T-helper 2 cell (primary cell): ENCODE measurements at places on chromosomes 2 and 18.

GRCh38 chr2:113202305-113203216, 28.8 kb downstream of the PSD4 start:
- DNase-seq = no peak

DNA sequence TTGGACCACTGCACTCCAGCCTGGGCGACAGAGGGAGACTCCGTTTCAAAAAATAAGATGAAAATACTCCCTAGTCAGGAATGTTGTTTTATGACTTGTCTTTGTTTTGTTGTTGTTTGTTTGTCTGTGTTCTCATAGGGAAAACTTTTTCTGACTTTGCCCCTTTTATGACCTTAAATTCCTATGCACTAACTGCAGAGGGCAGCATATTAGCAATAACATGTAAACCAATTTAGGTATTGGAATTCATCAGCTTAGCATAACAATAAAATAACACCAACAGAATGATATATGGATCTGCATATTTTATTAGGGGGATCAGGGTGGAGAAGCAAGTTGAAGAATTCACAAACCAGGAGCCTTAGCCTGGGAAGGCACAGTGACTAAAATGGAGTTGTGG, 631.5 kb downstream of the SUCLG1 start:
- DNase-seq = no peak

DNA sequence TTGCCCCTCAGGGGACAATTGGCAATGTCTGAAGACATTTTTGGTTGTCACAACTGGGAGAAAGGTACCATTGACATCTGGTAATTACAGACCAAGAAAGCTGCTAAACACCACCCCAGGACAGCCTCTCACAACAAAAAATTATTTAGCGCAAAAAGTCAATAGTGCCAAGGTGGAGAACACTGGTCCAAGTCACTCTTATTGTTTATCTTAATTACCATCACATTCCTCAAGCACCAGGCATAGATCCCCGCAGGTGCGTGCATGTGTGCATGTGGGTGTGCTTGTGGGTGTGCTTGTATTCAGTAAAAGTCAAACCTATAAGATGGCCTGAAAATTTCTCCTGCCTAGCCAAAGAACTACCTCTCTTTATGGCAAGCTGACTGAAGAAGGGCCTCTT, 74.9 kb upstream of the WDR75 start:
- DNase-seq = no peak

DNA sequence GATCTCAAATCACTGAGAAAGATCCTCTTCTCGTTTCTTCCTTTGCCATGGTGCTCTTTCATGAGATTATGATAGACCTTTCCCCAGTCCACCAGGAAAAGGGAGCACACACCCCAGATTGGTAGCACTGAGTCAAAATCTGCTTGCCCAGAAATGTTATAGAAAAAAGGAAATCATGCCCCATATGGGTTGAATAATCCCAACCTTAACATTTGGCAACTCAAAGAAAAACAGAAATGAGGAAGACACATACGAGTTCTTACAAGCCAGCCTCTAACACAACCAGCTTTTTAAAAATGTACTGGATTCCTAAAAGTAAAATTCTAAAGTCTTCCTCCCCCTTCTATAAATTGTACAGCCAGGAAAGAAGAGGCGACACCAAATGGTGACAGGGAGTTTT, 103.0 kb downstream of the ANKRD44 start:
- DNase-seq = no peak

GRCh38 chr2:44522846-44523245, 161.1 kb downstream of the CAMKMT start:
- DNase-seq = no peak

DNA sequence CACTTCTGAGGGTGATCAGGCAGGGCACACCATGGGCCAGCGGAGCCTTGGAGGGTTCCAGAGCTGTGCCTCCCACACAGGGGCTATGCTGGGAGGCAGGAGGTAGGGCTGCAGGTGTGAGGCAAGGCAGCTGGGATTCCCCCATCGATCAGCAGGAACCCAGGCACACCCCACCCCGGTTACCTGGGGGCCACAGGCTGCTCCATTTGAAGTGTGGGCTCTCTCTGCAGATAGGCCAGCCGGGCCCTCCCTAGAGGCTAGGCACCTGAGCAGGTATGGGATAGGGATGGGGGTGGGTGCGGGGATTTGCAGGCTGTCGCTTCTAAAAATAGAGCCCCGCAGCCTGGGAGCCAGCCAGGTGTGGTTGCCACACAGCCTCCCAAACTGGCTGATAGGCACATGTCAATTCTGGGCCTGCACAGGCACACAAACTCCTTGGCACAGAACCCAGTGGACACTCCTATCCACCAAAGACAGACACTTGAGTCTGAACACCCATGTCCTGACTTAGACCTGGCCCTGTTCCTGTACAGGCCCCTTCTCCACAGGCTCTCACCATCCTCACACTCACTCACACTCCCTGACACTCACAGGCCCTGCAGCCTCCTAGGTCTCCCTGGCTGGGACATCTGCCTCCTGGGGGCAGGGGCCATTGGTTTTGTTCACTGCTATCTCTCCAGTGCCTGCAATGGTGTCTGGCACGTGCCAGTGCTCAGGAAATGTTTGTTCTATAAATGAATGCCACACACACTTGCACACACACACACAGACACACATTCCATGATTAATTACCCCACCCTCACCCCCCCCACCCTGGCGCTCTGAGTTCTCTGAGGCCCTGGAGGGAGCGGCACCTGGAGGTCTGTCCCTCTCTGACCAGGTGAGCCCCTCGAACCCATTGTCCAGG, 73.4 kb downstream of the ZFP36L2 start:
- no peak for DNase-seq

DNA sequence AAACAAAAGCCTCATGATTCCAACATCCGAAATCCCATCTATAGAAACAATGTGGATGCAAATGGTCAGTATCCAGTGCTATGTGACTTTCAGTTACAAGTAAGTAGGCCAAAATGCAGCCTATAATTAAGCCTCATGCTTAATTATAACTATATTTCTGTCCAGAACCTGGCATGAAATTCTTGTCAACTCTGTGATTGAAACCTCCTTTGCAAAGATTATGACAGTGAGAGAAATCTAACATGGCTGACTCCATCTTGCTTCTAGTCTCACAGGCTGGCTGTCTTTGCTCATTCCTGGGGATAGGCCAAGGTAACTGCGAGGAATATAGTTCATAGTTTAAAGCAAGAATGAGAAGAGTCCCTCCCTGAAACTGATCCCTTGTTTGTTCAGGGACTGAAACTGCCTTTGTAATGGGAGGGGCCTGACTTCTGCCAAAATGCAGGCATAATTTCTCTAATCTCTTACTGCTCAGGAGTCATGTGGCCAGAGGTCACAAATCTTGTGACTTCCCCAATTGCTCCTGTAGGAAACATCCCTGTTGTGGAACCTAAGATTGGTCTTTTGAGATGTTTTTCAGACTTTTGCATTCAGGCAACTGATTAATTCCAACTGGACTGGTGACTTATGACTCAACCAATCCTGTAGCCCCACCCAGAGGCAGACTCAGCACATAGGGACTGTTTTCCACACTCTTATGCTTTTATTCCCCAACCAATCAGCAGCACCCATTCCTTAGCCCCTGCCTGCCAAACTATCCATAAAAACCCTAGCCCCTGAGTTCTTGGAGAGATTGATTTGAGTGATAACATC, 84.5 kb upstream of the TLK1 start:
- no peak for DNase-seq

DNA sequence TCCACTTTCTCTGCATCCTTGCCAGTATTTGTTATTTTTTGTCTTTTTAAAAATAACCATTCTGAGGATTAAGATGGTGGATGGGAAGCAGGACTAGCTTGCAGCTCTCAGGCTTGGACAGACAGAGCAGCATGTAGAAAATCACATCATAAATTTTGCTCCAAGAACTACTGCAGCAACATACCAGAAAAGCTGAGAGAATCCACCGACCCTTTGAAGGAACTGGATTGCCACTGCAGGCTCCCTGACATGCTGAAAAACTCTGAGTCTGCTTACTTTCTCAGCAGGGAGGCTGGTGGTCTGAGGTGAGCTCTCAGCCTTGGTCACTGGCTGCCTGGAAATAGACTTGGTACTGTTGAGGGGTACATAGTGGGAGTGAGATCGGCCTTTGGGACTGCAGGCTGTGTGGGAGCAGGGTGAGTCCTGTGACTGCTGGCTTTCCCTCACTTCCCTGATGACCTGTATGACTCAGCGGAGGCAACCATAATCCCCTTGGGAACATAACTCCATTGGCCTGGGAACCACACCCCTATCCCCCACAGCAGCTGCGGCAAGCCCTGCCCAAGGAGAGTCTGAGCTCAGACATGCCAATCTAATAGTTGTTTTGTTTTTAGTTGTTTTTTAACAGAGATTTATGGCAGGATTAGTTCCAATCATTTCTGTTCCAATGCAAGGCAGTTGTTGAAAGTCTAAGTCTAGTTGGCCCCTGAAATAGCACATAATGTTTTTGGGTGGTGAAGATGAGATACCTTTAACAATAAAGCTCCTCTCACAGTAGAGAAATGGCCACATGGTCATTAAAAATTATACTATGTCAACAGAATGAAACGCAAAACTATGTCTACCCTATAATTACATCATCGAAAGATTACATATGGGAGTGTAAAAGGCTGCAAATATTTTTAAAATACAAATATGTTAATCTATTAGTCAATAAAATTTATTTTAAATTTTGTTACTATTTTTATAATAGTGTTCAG, 414.2 kb upstream of the CHAC2 start:
- DNase-seq = no peak

- no peak for DNase-seq
Observed at GRCh38 chr2:174836995-174837390, 72.7 kb upstream of the CHRNA1 start.
